ENCODE measurements at places on chromosomes 11 and 22.

GRCh38 chr11:65852508-65853245 lies 5.3 kb downstream of the CFL1 start:
- DNase-seq, result no peak

DNA sequence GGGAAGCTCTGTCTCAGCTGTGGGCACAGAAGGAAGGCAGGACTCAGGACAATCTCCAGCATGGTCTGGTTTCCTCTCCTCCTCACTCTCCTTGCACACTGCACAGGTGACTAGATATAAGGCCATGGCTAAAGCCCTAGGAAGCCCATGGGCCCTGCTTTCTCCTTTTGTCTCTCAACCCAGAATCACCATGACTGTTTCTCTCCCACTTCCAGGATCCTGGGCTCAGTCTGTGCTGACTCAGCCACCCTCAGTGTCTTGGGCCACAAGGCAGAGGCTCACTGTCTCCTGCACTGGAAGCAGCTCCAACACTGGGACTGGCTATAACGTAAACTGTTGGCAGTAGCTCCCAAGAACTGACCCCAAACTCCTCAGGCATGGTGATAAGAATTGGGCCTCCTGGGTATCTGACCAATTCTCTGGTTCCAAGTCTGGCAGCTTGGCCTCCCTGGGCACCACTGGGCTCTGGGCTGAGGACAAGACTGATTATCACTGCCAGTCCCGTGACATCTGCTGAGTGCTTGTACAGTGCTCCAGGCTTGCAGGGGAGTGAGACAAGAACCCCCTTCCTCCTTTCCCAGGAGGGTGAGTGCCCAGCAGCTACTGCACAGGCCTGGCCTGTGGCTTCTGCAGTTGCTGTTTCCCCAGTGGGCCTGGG lies 104.0 kb upstream of the TOP3B start:
- DNase-seq, result no peak

DNA sequence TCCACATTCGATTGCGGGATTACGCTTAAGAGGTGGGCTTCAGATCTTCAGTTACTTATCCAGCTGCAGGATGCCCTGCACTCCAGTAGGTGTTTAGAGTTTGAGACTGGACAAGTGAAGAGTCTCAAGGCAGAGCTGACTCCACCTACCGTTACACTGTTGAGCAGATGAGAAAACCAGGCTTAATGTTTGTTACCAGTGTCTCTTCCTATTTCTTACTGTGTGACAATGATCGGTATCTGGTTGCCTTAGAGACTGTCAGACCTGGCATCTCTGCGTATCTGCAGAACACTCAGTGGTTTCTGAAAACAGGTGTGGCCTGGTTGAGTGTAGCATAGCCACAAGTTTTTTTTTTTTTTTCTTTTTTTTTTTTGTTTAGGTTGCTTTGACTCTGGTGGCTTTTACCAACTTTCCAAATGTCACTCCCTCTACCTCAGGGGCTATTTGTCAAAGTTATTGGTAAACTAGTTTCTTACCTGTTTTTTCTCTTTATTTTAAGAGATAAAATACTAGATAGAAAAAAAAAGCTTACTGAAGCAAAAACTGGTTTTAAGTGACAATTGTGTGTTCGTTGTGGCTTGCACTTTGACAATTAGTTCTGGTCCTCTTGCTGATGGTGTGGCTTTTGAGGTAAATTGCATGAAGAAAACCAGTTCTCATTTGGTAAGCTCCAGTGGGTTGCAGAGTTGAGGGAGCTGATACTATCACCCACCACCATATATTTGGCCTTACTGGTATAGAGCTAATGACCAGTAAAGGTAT lies 284.8 kb downstream of the ETS1 start:
- no peak for DNase-seq

GRCh38 chr11:61139387-61139786 lies 21.8 kb downstream of the VPS37C start:
- DNase-seq, result no peak

- no peak for DNase-seq
These were observed 140.1 kb downstream of the DBX1 start for GRCh38 chr11:20020198-20020597.

GRCh38 chr22:23786752-23787599 lies at the start of gene SMARCB1:
SMARCB1 (plus strand) TSS chr22:23786966; CDS start chr22:23787170, 204 bp downstream.
- peak; percentile 66 for DNase-seq

DNA sequence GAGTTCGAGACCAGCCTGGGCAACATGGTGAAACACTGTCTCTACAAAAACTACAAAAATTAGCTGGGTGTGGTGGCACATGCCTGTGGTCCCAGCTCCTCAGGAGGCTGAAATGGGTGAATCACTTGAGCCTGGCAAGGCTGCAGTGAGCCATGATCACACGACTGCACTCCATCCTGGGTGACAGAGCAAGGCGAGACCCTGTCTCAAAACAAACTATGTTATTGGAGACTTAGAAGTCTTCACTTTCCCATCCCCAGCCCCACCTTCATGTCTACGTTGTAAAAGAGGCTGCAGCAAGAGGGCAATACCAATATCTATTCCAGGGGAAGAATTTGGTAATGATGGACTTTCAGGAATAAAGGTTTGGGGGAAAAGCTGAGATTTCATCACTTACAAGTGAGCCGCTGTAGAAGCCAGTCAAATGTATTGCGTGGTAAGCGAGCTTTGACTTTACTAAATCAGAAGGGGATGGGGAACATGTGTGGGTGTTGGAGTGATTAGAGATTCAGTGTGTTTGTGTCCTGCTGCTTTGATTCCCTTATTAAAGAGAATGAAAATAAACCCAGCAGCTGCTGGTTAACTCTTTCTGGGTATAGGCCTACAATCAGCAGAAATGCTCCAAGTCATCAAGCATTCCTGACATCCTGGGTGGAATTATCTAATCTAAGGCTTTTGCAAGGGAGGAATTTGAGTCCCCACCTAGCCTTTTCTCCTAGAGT lies 53.7 kb downstream of the UBASH3B start:
- DNase-seq, result no peak

- no peak for DNase-seq
These were observed 260.0 kb downstream of the SOX6 start for GRCh38 chr11:16096336-16096735.

DNA sequence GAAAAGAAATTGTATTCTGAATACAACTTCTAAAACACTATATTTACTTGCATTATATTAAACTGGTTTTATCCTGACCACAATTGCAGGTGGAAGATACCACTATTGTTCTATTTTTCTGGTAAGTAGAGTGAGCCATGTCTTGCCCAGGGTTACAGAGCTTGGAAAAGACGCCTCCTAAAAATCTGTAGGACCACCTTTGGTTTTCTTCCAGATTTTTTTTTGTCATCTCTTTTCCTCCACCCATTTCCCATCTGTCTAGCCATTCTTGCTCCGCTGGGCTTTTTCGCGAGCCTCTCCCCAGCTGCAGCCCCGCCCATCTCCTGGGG lies 294 bp upstream of the MTMR3 start:
- peak; percentile 61 for DNase-seq

DNA sequence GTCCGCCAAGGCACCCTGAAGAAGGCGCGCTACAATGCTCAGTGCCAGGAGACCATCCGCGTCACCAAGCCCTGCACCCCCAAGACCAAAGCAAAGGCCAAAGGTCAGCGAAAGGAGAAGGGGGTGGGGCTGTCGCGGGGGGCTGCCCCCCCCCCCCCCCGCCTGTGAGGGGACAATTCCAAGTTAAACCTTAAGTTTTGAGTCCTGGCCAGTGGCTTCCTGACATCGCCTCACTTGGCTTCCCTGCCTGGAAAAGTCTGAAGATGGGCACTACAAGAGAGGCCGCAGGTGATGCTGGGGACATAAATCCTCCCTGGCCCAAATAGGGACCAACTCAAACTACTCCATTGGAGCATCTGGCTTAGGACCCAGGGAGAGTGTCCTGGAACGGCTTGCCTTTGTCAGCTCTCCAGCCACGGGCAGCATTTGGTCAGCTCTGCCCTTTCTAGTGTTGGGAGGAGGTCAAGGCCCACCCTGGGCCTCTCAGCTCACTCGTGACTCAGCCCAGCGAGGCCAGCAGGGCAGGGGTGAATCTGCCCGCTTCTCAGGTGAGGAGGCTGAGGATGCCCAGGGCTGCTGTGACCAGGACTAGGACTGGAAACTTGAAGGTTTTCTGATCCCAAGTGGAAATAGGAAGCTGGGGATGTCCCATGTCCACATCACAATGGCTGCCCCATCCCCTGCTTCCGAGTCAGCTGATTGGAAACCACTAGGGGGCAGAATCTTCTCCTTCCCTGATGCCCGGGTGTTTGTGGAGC lies 1.4 kb downstream of the MDK start:
- no peak for DNase-seq

DNA sequence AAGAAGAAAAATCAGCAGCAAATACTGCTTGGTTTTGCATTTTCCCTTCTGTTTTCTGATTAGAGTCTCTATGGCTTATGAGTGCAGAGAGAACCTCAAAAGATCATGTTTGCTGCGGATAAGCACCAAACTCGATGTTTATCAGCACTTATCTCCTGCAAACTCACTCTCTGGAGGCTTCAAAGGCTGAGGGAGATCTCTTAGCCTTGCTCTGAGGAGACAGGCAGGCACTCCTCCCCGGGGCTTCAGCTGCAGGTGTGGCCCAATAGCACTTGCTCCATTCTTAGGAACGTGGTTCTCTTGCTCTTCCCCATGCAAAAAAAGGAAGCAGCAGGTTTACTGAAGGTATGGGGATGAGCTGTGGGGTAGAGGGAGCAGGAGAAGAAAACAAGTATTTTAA lies 45.1 kb downstream of the FLI1 start:
- no peak for DNase-seq

GRCh38 chr11:20016526-20016925 lies 143.7 kb downstream of the DBX1 start:
- DNase-seq, result no peak

GRCh38 chr11:35549787-35550186 lies 24.4 kb upstream of the PAMR1 start:
- DNase-seq, result peak; percentile 76

- peak; percentile 20 for DNase-seq
These were observed 40.9 kb downstream of the TCF20 start for GRCh38 chr22:42229455-42230149.

GRCh38 chr11:121881806-121882205 lies 234.2 kb downstream of the BLID start:
- DNase-seq, result no peak

- no peak for DNase-seq
These were observed 44.9 kb downstream of the ALG9 start for GRCh38 chr11:111826322-111826950.

DNA sequence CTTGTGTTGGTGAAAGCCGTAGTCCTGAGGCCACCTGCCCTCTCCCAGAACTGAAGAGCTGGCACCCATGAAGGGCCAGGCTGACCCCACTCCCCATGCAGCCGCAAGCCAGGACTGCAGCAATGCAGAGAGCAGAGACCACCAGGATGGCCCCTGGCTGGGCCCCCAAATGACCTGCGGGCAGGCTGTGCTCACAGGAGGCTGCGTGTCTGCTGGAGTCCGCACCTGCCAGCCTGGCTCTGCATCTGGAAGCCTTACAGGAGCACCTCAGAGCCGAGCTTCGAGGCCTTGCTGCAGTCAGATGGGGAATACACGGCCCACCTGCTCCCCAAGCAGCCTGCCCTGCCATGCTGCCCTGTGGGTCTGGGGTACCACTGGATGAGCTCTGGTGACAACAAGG lies 1336.8 kb downstream of the TBC1D22A start:
- DNase-seq, result no peak

GRCh38 chr22:26848244-26848920 lies 191.0 kb downstream of the MIAT start:
- DNase-seq, result no peak

DNA sequence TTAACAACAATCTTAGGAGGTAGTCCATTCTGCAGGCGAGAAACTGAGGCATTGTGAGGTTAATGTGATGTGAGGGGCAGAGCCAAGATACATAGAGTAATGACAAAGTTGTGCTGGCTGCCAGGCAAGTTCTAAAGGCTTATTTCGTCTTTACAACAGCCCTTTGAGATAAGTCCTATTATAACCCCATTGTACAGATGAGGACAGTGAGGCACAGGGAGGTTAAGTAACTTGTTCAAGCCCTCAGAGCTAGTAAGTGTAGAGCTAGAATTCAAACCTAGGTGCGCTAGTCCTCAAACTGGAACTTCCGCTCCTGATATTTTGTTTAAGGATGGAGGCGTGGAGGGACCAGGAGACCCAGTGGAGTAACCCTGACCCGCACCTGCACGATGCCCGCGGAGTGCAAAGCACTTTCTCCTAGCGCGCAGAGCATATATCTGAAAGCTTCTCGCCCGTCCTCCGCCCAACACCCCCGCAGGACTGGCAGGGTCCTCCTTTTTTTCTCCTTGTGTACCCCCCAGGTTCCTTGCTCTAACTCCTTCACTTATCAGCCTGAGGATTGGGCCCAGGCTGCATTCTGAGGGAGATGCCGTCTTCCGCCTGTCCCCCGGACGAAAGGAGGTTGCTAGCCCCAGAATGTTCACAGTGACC lies 4.9 kb upstream of the FLI1 start:
- no peak for DNase-seq

DNA sequence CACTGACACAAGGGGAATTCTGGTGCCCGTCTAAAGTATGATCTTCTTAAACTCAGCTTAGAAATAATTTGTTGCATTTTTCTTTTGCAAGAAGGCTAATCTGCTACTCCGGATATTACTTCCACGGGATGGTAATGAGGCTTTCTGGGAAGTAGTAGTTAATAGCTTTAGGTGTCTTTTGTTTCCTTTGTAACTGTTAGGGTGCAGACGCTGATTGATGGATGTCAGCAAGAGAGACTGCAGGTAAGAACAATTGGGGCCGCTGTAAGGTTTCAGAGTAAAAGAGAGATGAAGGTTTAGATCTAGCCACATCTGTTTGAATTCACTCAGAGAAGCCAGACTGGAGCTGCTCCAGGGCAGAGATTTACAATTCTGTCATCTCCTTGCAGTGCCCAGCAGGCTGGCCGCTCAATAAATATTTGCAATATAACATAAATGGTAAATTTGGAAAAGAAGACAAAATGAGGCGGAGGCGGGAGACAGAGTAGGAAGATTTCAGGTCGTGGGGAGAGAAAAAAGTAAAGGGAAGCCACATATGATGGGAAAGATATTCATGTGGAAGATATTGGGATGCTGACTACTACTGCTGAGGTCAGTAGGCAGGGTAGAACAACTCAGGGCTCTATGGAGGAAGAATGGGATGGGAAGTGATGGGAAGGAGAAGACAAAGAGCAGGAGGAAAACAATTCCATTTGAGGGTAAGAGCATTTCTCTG lies 320.5 kb downstream of the AASDHPPT start:
- DNase-seq, result no peak

- DNase-seq, result no peak
These were observed 210.8 kb downstream of the CEP164 start for GRCh38 chr11:117538263-117539135.

DNA sequence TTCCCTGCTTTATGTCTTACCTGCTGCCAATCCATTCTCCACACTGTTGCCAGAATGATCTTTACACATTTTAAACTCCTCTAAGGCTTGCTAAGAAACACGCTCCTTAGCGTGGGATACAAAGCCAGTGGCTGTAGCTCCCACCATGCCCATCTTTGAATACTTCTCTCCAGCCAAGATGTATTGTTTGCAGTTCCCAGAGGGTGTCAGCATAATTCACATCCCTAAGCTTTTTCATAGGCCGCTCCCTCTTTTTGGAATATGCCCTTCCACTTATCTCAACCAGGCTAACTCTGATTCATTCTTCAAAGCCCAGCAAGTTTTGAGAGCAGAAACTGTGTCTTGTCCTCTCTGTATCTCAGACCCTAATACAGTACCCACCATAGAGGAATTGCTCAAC lies 8.1 kb upstream of the UPK2 start:
- no peak for DNase-seq

Data from AG09319 (cell line).